DMS153 (cell line): ENCODE measurements at places on chromosomes 13 and 19.

DNA sequence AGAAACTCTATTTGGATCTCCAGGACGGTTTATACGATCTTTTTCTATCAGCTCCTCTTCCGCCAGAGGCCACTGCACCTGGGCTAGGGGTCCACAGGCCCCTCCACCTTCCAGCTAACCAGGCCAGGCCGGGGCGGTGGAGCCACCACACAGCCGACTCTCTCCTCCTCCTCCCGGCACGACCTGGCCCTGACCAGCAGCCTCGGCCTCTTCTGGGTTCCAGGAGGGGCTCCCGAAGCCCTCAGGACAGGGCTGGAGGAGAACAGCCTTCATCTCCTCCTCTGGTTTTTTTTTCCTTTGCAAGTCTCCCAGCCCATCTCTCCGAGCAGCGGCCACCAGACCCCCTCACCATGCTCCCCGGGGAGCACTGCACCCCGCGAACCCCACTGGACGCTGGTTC, 17.1 kb downstream of the DPF1 start:
- no peak for DNase-seq

GRCh38 chr19:315811-316210, 24.6 kb upstream of the PLPP2 start:
- no peak for DNase-seq

DNA sequence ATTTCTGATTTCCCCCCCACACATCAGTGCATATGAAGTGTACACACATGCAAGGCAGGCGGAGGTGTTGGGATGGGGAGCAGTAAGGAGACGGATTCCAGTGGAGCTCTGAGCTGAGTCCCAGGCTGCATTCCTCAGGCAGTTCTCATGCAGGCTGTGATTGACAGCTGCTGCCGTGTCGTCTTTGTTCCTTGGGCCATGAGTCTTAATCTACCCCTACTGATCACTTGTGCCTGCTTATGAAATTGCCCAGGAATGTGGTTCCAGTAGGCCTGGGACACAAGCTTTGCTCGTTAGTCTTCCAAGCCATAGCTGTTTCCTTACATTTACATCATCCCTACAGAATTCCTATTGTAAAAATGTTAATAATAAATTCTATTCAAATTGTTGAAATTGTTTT, 1241.9 kb downstream of the UQCRFS1 start:
- DNase-seq: no peak

- no peak for DNase-seq
These were observed 5.1 kb downstream of the CHMP2A start for GRCh38 chr19:58549664-58550361.

DNA sequence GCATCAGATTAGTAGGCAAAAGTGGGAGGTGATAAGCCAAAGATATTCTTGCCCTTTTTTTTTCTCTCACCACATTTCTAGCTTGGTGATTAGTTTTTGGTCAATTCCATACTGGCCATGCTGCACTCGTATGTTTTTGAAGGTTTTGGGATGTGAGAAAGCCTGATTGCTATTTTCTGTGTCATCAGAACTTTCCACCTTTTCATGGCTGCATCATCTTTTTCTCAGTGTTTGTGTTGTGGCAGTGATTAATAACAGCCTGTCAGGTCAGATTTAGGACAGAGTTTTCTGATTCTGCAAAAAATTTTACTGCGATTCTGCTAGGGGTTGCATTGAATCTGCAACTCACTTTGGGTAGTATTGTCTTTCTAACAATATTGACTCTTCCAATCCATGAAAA, 32.9 kb downstream of the PSG1 start:
- DNase-seq: no peak

DNA sequence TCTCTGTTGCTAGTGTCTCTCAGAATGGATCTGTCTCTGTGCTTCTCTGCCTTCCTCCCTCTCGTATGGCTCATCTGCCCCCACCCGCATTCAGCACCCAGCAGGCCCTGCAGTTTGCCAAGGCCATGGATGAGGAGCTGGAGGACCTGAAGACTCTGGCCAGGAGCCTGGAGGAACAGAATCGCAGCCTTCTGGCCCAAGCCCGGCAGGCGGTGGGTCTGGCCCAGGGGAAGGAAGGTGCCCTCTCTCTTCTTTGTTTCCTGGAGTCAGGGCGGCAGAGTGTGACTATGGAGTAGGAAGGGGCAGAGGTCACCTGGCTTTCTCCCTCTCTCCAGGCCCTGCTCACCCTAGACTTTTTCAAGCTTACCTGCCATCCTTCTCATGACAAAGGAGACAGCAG, 10.9 kb downstream of the KASH5 start:
- no peak for DNase-seq

- DNase-seq: no peak
These were observed 58.0 kb downstream of the MAP4K1 start for GRCh38 chr19:38559428-38560401.

DNA sequence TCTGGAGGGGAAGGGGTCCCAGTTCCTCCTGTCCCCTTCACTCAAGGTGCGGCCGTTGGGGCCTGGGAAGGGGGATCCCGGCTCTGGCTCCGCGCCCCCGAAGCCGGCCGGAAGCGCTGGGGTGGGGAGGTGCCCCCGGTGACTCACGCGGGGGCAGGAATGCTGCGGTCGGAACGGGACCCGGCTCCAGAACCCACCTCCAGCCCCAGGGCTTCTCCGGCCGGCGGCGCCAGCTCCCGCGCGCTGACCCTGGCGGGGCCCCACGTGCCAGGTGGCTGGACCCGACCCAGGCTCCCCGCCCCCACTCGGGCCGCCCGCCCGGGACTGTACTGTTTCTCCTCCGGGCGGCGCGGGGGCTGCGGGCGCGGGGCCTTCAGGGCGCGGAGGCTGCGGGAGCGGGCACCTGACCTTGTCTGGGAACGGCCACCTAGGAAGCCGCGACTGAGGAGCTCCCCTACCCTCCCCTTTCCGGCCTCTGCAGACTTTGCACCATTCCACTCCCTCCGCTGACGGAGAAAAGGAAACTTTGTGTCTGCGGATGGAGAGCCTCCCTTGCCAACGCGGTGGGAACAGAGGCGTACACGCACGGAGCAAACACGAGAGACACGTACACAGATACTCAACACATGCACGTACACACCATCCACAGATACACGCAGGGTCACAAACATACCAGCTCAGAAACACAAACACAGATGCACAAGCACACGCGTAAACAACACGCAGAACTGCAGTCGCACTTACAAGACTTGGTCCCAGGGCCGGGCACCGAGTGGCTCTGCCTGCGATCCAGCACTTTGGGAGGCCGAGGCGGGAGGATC, 7.2 kb downstream of the AXL start:
- no peak for DNase-seq

DNA sequence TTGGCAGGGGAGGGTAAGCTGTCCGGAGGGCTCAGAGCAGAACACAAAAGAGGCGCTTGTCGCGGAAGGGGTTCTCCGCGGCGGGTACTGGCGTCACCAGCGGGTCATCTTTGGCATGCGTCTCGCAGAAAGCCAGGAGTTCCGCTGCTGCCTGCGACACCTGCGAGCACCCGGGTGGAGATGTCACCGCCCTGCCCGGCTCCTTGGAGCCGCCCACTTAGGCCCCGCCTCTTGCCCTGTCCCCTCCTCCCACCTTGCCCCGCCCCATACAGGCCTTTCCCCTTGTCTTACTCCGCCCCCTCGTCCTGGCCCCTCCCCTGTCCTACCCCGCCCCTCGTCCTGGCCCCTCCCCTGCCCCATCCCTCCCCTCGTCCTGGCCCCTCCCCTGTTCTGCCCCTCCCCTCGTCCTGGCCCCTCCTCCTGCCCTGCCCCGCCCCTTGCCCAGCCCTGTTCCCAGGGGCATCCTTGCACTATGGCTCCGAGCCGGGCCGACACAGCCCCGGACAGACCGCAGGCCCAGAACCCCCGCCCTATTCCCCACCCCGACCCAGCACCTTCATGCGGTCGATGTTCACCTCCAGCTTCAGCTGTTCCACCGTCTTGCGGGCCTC, 1.9 kb downstream of the GNG8 start:
- DNase-seq: peak; percentile 38

- no peak for DNase-seq
These were observed 215.7 kb downstream of the ATP8A2 start for GRCh38 chr13:25587326-25587980.

DNA sequence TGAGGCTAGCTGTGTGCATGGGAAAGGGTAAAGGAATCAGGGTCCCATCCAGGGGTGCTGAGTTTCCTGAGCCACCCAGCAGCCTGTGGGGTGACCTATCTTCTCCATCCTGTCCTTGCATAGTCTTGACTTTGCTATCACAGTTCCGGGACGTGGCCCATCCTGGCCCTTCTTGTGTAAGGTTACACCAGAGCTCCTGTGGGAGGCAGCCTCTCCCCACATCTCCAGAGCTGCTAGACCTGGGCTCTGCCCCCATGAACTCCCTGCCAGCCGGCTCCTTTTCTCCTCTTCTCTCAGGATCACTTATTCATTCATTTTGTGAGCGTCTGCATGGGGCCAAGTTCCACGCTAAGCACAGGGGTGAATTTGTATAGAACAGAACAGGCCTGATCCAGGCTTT, 238.9 kb downstream of the TSHZ3 start:
- DNase-seq: no peak

DNA sequence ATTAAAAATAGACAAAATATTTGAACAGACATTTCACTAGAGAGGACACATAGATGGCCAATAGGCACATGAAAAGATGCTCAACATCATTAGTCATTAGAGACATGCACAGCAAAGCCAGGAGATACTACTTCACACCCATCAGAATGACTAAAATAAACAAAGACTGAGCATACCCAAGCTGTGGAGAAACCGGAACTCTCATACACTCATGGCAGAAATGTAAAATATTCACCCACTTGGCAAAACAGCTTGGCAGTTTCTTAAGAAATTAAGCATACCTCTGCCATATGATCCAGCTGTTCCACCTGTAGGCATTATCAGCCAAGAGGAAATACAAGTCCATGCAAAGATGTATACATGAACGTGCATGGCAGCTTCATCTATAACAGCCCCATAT, 213.4 kb downstream of the TSHZ3 start:
- DNase-seq: no peak

DNA sequence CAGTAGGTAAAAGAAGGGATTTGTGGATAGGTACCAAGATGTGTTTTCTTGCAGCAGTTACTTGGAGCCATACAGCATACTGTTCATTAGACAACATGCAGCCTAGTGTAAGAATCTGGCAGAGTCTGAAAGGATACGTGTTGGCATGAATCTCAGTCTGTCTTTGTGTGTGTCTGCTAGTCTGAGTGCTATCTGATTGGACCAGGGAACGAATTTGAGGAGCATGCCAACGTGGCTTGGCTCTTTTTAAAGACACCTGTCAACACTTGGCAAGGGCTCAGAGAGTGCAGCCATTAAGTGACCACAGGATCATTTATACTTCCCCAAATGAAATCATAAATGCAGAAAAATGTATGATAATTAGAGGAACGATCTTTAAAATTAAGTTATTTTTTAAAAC, 27.6 kb upstream of the ATXN8OS start:
- no peak for DNase-seq
